Prostate gland (tissue), 2 donors: ENCODE measurements at places on chromosomes 1 and 21. TPM values are rescaled to one million over a fixed set of nuclear protein-coding genes. Genes with fewer than 3 reads are reported as not detected.

The WDR64 gene
- total RNA-seq: not detected

The OR2L3 gene
- 0.41 TPM for total RNA-seq

The NPL gene
- 6.8 TPM for total RNA-seq

The HYI gene
- total RNA-seq: 67.7 TPM

The FAM110D gene
- total RNA-seq: 5.9 TPM

DNA sequence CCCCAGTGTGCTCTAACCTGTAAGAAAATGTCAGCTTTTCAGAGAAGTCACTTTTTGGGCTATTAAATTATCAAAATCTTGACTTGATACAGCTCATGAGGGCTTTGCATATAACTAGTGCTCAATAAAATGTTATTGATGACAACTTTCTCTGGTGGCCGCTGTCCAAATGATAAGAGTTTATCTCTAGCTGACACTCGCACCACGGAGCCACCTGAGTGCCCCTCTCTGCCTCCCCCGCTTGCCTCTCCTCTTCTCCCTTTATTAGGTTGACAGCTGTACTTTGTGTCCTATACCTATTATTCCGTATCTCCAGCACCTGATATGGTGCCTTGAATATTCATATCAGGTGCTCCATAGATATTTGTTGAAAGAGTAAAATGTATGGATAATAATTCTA, 82.8 kb downstream of the PHTF1 start:
- H3K4me1 ChIP-seq: no peaks in the 10 kb centered on the region
- H3K27ac ChIP-seq: no peak overlapping the region
- no peaks in the 10 kb centered on the region for H3K36me3 ChIP-seq
- no peaks in the 10 kb centered on the region for H3K27me3 ChIP-seq

DNA sequence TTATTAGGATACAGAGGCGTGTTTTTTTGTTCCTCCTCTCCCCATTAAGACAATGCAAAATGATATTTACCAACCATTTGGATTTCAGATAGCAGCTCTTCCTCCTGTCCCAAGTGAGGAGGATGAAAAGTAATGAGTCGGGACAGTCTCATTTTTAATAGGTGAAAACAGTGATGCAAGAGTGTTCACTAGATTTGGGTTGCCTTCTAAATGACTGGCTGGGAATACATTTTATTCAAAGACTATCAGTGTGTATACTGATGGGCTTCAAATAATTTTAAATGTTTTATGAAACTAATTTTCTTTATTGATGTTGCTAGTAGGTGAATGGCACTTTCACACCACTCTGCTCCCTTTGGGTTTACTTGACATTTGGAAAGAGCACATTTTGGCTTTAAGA, 2.1 kb downstream of the RCOR3 start:
- H3K27me3 ChIP-seq: no peaks in the 10 kb centered on the region
- peak overlapping the region; percentile 98 for H3K4me3 ChIP-seq
- peaks cover 5% of the 10 kb centered on the region for H3K4me1 ChIP-seq
- no peak for DNase-seq
- H3K27ac ChIP-seq: peak overlapping the region; percentile 99

- H3K36me3 ChIP-seq: no peaks in the 10 kb centered on the region
- DNase-seq: no peak
- H3K4me3 ChIP-seq: no peak overlapping the region
- no peaks in the 10 kb centered on the region for H3K4me1 ChIP-seq
- H3K27ac ChIP-seq: no peak overlapping the region
Measured at GRCh38 chr1:27804791-27805190, 25.8 kb upstream of the PPP1R8 start.
